Midbrain (tissue), 1 donor: ENCODE measurements at places on chromosomes 2 and 18.

DNA sequence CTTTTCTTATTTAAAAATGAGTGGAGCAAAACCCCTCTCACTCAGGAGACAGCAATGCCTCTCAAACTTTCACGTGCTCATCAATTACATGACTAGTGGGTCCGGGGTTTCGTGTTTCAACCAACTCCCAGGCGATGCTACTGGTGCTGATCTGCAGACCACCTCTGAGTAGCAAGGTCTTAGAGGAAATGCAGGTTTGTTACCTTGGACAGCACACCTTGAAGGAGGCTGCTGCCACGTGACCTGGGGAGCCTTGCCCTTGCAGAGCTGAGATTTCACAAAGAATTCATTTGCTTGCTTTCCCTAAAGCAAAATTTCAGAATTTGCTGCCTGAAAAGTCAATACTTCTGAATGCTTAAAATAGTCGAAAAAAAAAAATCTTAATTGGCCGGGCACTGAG is 32.4 kb downstream of the SMIM21 start:
- no peak for DNase-seq

DNA sequence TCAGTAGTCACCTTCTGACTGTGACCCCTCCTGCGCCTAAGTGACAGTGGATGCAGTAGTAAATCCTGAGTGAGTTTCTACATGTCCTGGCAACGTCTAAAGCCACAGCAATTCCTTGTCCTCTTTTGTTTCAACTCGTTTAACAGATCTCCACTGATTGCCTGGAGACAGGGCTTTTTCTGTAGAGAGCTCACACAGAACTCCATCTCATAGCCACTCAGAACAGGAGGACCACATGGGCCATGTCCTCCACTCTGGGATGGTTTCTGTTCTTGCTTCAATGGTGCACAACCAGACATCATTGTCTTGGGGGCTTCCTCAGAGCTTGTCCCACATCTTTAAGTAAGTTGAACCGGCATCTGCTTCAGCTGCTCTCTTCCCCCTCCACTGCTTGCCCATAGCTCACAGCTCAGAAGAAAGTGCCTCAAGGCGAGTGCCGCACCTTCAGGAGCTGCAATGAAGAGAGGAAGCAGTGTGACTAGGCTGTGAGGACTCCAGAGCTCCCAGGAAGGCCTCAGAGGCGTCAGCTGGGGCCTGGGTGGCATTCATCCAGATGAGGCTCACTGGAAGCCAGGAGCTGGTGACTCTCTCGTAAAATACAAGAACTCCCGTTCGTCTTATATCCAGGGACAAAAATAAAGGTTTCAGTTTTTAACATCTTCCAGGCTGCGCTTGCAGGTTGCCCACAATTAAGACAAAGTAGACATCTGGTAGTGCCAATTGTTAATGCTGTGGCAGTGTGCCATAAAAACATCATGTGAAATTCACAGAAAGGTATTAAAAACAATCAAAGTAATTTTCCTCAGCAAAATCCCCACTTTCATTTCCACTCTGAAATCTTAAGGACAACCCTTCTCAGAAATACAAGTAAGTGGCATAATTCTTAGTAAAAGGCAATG is 37.3 kb downstream of the ST3GAL5 start:
- DNase-seq, result peak; percentile 49

GRCh38 chr2:70247364-70248180 is 856 bp downstream of the TIA1 start:
- DNase-seq, result peak; percentile 38

- DNase-seq, result no peak
Measured at GRCh38 chr2:75287624-75288316, 88.5 kb upstream of the TACR1 start.

DNA sequence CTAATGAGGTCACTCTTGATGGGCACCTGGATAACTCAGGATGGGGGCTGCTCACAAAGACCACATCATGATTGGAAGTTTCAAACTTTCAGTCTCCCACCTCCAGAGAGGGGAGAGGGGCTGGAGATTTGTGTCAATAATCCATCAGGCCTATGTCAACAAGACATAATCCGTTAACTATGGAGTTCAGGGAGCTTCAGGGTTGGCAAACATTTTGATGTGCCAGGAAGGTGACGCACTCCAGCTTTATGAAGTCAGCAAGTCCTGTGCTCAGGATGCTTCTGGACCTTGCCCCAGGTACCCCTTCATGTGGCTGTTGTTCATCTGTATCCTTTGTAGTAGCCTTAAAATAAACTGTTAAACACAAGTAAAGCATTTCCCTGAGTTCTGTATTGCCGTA is 19.0 kb downstream of the SKA1 start:
- no peak for DNase-seq

- no peak for DNase-seq
Measured at GRCh38 chr2:241356871-241357260, 781 bp downstream of the FARP2 start.

GRCh38 chr2:144605231-144605840 is 85.4 kb upstream of the ZEB2 start:
- no peak for DNase-seq

- no peak for DNase-seq
Measured at GRCh38 chr2:107263628-107264027, 377.7 kb upstream of the ST6GAL2 start.

- no peak for DNase-seq
Measured at GRCh38 chr18:58695772-58696171, 24.5 kb downstream of the MALT1 start.

- DNase-seq, result no peak
Measured at GRCh38 chr2:55033076-55033742, 17.0 kb downstream of the RTN4 start.

DNA sequence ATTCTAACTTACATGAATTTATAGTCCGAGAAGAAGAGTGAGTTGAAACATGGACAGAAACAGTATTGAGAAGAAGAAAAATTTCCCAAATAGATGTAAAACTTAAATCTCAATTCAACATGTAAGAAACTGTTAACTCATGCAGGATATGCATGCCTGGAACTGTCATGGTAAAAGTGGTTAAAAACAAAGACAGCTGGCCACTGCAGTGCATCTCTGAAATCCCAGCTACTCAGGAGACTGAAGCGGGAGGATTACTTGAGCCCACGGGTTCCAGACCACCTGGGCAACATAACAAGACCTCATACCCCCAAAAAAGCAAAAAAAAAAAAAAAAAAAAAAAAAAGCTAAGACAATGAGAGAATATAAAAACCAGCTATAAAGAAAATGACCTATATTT is 93.0 kb upstream of the TTC27 start:
- DNase-seq, result no peak

- DNase-seq, result no peak
Measured at GRCh38 chr18:70151614-70152013, 53.9 kb downstream of the RTTN start.

DNA sequence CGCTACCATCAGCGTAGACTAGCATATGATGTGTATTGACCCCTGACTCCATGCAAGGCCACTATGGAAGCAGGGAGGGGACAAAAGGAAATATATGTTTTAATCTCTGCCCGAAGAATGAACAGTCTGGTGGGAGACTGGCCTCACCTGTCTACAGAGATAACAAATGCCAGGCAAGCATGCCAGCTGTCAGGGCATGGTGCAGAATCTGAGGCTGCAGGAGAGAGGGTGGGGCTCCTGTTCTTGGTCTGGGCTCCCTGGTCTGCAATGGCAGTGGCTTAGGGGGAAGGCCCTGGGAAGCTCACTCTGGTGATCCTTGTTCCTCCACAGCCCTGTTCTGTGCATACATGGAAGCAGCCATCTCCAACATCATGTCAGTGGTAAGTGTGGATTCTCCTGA is 27.5 kb downstream of the SLC14A2 start:
- DNase-seq, result no peak

GRCh38 chr2:101623031-101623521 is 74.4 kb upstream of the MAP4K4 start:
- DNase-seq, result no peak

GRCh38 chr2:144267239-144267638 is 252.7 kb downstream of the ZEB2 start:
- no peak for DNase-seq

DNA sequence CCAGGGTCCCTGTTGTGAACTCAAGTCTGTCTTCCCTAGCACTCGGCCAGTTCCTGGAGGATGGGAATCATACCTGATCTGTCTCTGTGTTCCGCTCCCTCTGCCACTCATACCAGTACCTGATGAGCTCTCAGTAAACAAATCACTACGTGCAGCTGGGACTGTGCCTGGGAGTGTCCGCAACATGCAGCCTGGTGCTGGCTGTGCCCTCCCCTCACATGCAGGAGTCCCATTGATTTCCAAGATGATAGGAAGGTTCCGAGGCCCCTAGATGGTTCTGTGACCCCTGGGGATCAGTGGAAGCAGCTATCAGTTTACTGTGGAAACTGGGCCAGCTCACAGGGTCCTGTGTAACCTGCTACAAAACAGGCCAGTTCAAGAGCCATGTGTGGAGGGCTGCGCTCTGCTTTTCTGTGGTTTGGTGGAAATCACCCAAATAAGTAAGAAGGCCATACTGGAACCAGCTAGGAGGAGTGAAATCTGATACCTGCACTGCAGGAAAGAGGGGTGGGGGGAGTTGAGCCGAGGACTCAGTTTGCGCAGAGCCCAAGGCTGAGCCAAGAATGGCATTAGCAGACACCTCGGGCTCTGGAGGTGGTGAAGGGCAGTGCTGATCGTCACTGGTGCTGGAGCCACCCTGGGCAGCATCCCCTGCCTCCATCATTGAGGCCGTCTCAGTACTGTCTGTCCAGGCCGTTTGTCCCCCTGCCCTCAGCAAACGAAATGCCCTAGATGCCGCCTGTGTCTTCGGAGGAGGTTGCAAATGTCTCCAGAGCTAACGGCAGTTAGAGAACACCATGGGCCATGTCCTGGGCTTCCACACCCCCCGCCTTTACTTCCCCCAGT is 93.3 kb downstream of the KLHL29 start:
- no peak for DNase-seq

GRCh38 chr2:54496920-54497319 is 40.8 kb downstream of the SPTBN1 start:
- no peak for DNase-seq

DNA sequence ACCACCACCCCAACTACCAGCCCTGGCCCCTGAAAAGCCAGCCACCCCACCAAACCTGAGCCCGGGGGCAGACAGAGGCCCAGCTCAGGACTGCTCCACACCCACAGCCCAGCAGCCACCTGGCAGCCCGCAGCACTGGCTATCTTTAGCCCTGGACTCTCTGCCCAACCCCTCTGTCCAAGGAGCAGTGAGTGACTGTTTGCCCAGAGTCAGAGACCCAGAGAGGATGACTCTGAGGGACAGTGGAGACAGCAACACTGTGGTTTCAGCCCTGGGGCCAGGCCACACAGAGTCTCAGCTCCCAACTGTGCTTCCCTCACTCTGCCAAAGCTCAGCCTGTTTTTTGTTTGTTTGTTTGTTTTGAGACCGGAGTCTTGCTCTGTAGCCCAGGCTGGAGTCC is 32.6 kb downstream of the BIN1 start:
- no peak for DNase-seq

DNA sequence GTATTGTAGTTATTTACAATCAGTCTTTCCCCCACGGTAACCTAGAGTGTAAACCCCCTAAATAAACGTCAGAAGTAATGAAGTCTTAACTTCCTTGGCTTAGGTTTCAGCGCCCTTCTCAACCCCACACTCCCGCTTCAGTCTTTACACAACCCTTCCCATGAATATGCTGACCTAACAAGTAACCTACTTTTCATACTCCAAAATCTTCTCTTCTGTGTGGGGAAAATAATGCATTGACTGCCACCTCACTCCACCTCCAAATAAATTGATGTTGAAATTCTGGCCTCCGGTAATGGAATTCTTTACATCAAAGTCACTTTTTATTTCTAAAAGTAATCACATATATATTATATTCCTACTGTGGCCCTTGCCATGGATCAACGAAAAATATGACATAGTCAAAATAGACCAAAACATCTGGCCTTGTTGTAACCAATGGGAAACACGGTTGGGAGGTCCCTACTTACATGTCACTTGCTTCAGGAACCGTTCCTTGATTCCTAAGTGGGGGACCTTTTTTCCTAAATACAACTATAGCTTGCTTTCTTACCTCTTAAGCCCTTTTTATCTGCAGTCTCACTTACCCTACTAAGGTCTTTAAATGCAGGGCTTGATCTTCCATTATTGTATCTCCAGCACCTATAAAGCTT is 961 bp downstream of the GEN1 start:
- no peak for DNase-seq

- DNase-seq, result no peak
Measured at GRCh38 chr2:216768908-216769411, 73.6 kb upstream of the IGFBP5 start.

DNA sequence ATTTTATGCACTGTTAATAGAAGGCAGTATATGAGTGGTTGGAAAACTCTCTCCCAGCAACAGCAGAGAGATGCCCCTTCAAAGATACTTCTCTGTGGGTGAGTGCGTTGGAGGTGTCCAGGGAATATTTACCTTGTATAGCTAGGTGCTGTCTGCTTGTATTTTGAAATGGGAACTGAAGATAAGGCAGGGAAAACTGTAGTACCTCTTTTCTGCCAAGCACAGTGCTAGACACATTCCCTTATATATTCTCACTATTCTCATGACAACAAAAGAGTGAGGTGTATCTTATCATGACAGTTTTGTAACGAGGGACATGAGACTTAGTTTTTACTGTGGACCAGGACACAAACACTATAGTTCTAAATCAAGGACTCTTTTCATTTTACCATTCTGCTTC is 2.1 kb downstream of the TTC39C start:
- no peak for DNase-seq

DNA sequence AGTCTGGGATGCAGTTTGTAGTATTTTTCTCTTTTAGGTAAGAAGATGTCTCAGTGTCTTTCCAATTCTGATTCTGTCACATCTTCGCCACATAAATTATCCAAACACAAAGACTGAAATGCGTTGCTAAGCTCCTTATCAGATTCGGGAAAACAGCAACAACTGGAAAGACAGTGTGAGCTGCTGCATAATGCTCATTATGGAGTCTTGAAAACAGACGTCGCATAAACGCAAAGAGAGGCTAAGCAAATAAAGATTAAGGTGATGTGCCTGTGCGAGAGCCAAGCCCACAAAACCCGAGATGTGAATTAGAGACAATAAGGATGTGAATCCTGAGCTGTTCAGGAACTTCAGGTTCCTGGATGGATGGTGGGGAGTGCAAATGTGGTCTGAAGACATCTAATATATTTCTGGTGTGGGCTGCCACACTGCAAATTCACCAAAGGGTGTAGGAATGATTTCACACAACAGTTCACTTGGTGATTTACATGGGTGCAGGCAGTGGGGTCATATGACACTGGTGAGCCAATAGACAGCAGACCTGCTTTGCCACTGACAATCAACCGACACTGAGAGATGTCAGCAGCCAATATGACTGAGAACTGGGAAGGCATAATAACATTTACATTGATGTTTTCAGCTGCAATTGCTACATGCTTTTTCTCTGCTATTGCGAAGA is 195.8 kb downstream of the MTX2 start:
- peak; percentile 44 for DNase-seq
